ENCODE measurements at places on chromosomes 13 and 19.

GRCh38 chr13:48251611-48252081 is 18.6 kb downstream of the ITM2B start:
- no peak for DNase-seq

DNA sequence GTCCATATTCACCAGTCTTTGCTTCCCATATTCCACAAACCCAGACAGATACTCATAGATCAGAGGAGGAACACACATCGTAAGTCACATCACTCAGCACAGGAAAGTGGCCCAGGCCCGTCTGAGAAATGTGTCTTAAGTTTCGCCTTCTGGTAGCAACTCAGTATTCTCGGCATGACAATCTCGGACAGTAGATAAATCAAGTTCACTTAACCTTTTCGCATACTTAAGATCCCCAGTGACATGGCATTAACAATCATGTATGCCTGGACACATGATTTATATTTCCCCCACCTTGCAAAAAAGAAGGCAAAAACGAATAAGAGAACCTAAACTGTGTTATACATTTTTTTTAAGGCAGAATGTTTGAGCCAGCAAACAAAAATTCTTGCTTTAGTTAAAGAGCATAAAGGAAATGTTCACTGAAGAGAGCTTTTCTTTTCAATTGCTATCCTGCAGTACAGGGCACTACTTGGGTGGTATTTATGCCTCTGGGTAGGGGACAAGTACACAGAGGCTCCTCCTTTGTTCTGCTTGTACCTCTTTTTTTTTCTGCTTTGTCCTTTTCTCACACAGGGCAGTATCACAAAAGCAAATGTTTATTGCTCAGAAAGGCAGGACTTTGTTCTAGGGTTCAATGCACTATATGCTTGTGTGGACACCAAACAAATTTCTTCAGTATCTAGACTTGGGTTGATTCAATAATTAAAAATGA is 360.6 kb downstream of the TDRD3 start:
- DNase-seq, result no peak

GRCh38 chr19:19860756-19861390 is 4.8 kb upstream of the ZNF253 start:
- DNase-seq, result peak; percentile 99

GRCh38 chr13:87678372-87678752 is 7.2 kb downstream of the SLITRK5 start:
- DNase-seq, result no peak

DNA sequence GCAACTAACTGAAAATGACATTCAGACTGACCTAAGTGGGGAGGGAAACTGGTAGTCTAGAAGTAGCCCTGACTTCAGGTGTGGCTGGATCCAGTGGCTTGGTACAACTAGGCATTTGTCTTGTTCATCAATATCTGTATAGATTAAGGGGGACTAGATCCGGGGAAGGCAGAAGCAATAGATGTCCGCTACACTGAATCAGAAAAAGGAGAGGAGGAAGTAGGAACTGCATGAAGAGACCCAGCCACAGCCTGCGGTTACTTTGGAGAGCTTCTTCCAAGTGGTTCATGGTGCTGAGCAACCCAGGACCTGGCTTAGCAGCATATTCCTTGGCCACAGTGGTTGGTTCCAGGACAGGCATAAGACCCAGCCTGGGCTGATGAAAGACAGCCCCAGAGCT is 9.9 kb upstream of the PRODH2 start:
- DNase-seq, result no peak

GRCh38 chr13:80477661-80478443 is 136.9 kb upstream of the SPRY2 start:
- no peak for DNase-seq

DNA sequence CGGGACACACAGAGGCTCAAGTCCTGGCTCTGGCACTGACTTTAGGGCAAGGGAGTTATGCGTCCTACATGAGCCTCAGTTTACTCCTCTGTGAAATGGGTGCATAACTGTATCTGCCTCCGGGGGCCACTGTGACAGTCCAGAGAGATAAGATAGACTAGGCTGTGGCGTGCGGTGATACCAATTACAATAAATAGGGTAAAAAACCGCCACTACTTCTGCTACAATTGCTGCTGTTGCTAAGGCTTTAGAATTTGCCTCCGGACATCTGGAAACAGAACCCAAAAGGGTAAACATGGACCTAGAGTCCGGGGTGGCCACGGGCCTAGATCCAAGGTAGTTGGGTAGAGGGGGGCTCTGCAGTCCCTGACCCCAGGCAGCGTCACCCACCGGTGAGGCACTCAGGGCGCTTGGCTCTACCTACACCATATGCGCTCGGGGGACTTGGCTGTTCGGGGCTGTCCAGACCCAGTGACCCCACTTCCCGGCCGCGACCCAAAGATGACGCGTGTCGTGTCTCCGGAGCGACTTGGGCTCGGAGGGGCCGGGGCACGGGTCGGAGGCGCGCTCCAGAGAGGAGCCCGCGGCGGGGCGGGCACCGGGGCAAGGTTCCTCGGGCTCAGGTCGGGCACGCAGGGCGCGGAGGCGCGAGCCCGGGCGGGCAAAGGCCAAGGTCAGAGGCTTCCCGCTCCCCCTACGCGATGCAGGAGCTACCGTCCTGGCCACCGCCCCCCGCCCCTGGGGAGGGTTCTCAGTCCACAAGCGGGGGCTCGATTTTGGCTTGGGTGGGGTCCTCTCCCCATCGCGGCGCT is 1.1 kb downstream of the INSR start:
- DNase-seq, result peak; percentile 12

- DNase-seq, result no peak
Observed at GRCh38 chr19:40995355-40995754, 4.3 kb downstream of the CYP2B6 start.

- DNase-seq, result peak; percentile 1
Observed at GRCh38 chr19:8731428-8732169, 10.2 kb downstream of the OR2Z1 start.

GRCh38 chr19:48113190-48113917 is 2.7 kb upstream of the PLA2G4C start:
- no peak for DNase-seq

DNA sequence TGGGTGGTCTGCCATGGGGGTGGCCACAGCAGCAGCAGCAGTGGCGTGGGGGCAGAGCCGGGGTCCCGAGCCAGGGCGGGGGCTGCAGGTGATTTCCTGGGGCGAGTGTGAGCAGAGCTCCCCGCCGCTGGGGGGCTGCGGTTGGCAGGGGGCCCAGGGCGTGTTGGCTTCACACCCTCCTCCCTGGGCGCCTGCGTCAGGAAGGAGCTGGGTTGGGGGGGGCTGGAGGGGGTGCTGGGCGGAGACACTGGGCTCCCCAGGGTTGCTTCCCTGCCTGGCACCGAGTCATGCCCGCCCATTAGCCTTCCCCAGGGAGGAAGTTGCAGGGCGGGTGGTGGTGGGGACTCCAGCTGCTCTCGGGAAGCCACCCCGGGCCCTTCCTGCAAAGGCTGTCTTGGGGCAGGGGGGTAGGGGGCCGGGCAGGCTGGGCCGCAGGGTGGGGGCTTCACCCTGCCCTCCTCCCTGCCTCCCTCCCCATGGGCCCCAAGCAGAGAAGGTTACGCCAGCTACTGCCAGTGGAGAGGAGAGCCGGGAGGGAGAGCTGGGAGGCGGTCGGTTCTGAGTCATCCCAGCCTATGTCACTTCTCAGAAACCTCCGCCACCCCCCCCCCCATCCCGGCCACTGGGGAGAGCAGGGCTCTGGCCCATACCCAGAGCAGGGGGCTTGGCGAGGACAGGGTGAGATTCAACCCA is 4.6 kb downstream of the MIDN start:
- DNase-seq, result peak; percentile 65

- peak; percentile 69 for DNase-seq
Observed at GRCh38 chr13:26515721-26516120, 41.8 kb upstream of the WASF3 start.

DNA sequence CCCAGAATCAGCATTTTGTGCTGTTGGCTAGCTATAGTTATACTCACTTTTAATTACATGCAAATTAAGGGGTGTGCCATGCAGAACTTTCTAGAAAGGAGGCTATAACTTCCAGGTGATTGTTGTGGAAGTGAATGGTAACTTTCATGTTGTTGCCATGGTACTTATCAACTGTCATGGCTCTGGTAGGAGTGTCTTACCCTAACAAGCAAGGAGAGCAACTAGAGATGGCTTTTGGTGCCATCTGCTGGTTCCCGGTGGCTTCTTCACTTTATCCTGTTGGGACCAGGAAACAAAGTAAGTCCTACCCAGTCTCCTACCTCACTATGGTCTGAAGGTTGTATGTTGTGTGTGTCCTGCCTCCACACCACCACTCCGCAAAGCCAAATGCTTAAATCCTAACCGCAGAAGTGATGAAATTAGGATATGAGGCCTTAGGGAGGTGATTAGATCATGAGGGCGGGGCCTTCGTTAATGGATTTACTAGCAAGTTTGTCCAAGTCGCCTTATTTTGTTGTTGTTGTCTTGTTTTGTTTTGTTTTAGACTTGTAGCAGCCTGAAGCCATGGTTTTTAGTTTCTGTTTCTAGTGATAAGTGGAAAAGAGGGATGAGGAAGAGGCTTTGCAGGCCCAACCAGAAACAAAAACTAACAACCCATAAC is 22.6 kb downstream of the FBXL12 start:
- DNase-seq, result peak; percentile 98

DNA sequence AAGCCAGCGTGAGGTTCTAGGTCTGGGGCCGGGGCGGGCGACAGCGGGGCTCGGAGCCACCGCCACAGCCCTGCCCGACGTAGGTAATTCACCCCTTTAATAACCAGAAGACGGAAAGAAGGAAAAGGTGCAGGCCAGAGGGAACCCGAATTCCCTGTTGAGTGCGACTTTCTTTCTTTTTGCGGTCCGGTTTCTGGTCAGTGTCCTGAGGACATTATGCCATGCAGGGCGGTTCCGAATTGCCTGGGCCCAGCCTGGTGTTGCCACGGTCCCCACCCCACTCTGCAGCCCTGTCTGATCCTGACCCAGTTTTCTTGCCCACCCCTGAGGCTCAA is 18.4 kb upstream of the TFDP1 start:
- no peak for DNase-seq

GRCh38 chr13:110063490-110064421 is 243.2 kb downstream of the COL4A1 start:
- no peak for DNase-seq

GRCh38 chr13:38341149-38341692 is 8.4 kb upstream of the UFM1 start:
- DNase-seq, result no peak

DNA sequence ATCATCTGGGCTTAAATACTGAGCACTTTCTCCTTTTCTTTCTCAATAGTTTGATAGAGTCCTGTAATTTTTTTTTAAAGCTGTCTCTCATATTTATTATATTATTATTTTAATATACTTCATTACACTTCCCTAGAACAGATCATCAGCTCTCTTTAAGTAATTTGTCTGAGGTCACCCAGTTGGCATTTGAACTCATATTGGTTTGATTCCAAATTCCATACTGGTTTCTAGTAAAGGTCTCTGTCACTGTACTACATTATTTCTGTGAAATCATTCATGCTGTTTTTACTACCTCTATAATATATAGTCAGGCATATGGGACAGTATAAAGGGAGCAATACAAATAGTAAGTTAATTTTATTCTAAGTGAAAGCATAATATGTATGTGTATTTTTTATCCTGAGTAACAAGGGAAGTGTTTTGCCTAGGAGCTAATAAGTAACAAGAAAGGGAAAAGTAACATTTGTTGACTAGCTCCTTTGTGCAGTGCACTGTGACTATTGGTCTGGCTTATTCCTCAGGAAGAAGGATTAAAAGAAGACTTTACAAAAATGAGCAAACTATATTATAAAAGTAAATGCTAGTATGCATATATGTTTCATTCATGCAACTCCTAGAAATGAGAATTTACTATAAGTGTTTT is 14.3 kb downstream of the LPAR6 start:
- DNase-seq, result no peak

- no peak for DNase-seq
Observed at GRCh38 chr13:66208589-66208988, 1021.5 kb downstream of the PCDH9 start.

DNA sequence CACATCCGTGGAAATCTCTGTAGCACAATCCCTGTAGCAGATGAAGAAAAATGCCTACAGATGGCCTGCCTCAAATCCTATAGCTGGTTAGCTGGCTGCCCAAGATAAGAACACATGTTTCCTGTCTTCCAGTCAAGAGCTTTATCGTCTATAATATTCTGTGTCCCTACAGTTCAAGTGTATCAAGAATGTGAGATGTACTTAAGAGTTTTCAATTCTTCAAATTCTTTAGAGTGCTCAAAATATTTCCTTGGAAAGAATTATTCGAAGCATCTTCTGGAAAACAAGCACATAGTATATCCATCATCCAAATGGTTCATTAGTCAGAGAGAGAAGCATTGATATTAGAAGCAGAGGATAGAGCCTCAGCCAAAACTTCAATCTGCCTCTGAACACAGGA is 239.8 kb downstream of the COG6 start:
- DNase-seq, result no peak

GRCh38 chr19:13880059-13881043 is 3.4 kb downstream of the NANOS3 start:
- peak; percentile 96 for DNase-seq

- no peak for DNase-seq
Observed at GRCh38 chr19:9060564-9061340, 26.1 kb upstream of the OR1M1 start.
